Hepatocyte (in vitro differentiated cells): ENCODE measurements at places on chromosomes 7 and 10.

DNA sequence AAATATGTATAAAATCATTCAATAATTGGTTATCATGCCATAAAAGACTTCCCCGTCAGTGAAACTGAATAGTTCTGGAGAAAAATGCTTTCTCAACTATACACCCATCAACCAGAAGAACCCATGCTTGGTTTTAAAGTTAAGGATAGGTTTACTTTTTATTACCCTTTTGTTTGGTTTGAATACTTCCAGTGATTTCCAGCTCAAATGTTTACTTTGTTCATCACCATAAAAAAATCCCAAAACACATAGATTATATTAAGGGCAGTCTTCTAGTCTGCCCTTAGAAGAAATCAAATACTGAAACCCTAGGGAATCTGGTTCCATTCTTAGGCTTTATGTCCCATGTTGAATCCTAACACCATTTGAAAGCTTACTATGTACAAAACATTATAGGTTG, 49.2 kb downstream of the PTTG1IP2 start:
- H3K4me1 ChIP-seq: no peaks in the 10 kb centered on the region
- H3K4me3 ChIP-seq: no peak overlapping the region
- no peaks in the 10 kb centered on the region for H3K27me3 ChIP-seq
- no peaks in the 10 kb centered on the region for H3K36me3 ChIP-seq
- no peak overlapping the region for H3K27ac ChIP-seq
- no peak for DNase-seq

- no peaks in the 10 kb centered on the region for H3K4me1 ChIP-seq
- H3K27ac ChIP-seq: no peak overlapping the region
- no peak for DNase-seq
- no peaks in the 10 kb centered on the region for H3K27me3 ChIP-seq
Measured at GRCh38 chr10:122855745-122856144, 10.1 kb upstream of the CUZD1 start.

DNA sequence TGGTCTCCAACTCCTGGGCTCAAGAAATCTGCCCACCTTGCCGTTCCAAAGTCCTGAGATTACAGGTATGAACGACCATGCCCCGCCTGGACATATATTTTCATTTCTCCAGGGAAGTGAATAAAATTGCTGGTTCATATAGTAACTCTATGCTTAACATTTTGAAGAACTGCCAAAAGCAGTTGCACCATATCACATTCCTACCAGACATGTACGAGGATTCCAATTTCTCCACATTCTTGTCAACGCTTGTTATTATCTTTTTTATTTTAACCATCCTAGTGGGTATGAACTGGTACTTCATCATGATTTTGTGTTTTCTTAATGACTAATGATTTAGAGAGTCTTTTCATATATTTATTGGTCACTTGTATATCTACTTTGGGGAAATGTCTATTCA, 21.9 kb upstream of the CPN1 start:
- H3K27ac ChIP-seq: no peak overlapping the region
- no peaks in the 10 kb centered on the region for H3K4me1 ChIP-seq
- no peaks in the 10 kb centered on the region for H3K36me3 ChIP-seq
- no peaks in the 10 kb centered on the region for H3K27me3 ChIP-seq
- no peak for DNase-seq

GRCh38 chr7:122803323-122803722, 82.9 kb downstream of the CADPS2 start:
- no peaks in the 10 kb centered on the region for H3K4me1 ChIP-seq
- no peak overlapping the region for H3K4me3 ChIP-seq
- no peak overlapping the region for H3K27ac ChIP-seq
- no peaks in the 10 kb centered on the region for H3K36me3 ChIP-seq
- H3K27me3 ChIP-seq: no peaks in the 10 kb centered on the region
